ENCODE measurements at places on chromosomes 1 and 21.

DNA sequence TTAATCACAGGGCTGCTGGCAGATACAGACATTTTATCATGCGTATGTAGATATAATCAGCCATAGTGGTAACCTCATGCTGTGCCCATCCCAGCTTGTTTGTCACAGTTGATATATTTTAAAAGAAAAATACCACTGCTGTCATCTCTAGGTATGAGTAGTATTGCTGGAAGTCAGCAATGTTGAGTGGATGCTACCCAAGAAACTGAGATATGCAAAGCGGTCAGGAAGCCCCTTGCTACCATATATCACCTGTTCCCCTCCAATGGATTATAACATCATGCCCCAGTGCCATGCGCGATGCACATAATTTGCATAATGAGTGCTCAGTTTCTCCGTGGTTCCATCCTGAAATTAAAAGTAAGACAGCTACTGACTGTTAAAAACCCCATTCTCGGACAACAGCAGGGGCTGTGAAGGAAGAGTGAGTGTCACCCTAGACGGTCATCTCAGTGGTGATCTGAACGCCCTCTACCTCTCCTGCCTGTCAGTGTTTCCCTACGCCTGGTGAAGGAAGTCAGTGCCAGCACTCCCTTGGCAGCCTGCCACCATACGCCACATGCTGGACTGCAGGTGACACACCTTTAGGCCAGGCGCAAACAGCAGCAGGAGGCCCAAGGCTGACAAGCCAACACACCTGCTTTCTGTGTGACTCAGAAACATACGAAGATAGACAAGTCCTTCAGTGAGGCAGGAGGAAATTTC lies 2.7 kb downstream of the IL10RB start:
- no peak for DNase-seq

DNA sequence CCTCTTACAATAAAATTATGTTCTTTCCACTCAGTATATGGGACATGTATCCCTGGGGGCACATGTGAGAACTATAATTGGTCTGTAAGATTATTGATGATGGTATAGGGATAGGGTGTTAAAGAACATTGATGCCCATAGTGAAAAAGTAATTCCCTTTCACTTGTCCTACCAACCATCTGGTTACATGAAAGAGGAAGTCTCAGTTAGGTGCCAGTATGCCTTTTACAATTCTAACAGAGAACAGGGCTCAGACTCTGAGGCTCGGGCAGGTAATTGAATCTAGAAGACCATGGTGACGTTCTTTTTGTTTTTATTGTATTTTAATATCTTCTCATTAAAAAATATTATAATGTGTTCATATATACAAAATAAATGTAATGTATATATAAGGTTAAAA lies 113.6 kb downstream of the FGGY start:
- no peak for DNase-seq

DNA sequence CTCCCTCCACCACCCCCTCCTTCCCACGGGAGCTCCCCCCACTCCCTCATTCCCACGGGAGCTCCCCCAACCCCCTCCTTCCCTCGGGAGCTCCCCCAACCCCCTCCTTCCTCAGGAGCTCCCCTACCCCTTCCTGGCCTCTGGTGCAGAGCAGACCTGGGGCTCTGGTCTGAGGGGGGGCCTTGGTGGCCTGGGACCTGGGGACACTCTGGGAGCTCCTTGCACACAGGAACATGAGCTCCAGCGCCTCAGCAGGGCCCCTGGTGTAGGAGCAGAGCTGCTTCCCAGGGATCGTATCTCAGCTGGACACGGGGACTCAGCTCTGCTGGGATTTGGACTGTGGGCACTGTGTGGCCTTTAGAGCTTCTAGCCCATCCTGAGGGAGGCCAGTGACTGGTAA lies 19.7 kb upstream of the PRSS38 start:
- no peak for DNase-seq

- no peak for DNase-seq
These were observed 16.4 kb upstream of the KCNN3 start for GRCh38 chr1:154886281-154887015.

GRCh38 chr21:44919111-44919912 lies 1.4 kb downstream of the ITGB2 start:
- no peak for DNase-seq

GRCh38 chr1:227192163-227192562 lies 126.1 kb downstream of the CDC42BPA start:
- no peak for DNase-seq

Data from putamen (tissue), 1 donor.